ENCODE measurements at places on chromosomes 4 and X.

- H3K27me3 ChIP-seq = no peaks in the 10 kb centered on the region
- H3K4me3 ChIP-seq = no peak overlapping the region
- no peak for DNase-seq
- H3K27ac ChIP-seq = no peak overlapping the region
Measured at GRCh38 chrX:79231662-79232061, 87.2 kb downstream of the GPR174 start.

- no peaks in the 10 kb centered on the region for H3K4me1 ChIP-seq
- no peaks in the 10 kb centered on the region for H3K36me3 ChIP-seq
- H3K27me3 ChIP-seq = no peaks in the 10 kb centered on the region
- no peak overlapping the region for H3K4me3 ChIP-seq
- H3K27ac ChIP-seq = no peak overlapping the region
Measured at GRCh38 chr4:151641167-151641566, 119.6 kb downstream of the GATB start.

DNA sequence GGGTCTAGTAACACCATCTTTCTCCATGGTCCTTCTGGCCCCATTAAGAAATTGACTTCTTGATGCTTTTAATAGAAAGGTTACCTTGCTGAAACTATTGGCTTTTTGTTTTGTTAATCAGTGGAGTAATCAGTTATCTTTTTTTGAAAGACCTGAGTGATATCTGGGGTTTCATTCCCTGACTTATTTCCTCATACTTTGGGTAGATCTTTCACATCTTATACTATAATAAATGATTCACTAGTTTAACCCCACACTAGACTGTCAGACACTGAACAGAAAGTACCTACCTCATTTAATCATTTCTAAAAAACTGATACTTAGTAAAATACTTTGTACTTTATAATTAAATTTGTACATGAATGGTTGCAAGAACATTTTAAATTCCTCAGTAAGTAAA, 1021.1 kb downstream of the STIM2 start:
- H3K4me1 ChIP-seq = no peaks in the 10 kb centered on the region
- no peak overlapping the region for H3K4me3 ChIP-seq
- H3K27ac ChIP-seq = no peak overlapping the region
- no peak for DNase-seq

DNA sequence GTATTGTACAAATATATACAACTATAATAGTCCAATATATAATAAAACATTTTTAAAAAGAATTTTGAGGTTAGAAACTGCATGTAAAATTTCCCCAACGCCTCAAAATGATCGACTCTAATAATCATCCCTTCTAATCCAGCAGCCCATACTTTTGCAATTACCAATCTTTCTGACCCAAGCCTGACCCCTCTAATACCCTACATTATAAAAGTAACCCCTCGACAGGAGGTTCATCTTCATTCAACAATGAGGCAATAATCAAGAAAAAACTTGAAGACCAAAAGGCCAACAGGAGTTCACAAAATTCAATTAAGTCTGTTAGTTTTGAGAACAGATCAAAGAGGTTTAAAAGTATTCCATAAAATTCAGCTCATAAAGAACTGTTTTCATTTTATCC, 393.5 kb downstream of the GPM6A start:
- no peaks in the 10 kb centered on the region for H3K4me1 ChIP-seq
- H3K27ac ChIP-seq = no peak overlapping the region

- no peak overlapping the region for H3K4me3 ChIP-seq
- H3K27me3 ChIP-seq = no peaks in the 10 kb centered on the region
- no peaks in the 10 kb centered on the region for H3K36me3 ChIP-seq
- no peak overlapping the region for H3K27ac ChIP-seq
- DNase-seq = no peak
Measured at GRCh38 chrX:46407753-46408130, 137.5 kb downstream of the ZNF674 start.

GRCh38 chr4:5711479-5712184, 631 bp downstream of the EVC start:
- peaks cover 45% of the 10 kb centered on the region for H3K4me1 ChIP-seq
- peak overlapping the region; percentile 71 for H3K4me3 ChIP-seq
- H3K36me3 ChIP-seq = peaks cover 10% of the 10 kb centered on the region
- peak; percentile 39 for DNase-seq

DNA sequence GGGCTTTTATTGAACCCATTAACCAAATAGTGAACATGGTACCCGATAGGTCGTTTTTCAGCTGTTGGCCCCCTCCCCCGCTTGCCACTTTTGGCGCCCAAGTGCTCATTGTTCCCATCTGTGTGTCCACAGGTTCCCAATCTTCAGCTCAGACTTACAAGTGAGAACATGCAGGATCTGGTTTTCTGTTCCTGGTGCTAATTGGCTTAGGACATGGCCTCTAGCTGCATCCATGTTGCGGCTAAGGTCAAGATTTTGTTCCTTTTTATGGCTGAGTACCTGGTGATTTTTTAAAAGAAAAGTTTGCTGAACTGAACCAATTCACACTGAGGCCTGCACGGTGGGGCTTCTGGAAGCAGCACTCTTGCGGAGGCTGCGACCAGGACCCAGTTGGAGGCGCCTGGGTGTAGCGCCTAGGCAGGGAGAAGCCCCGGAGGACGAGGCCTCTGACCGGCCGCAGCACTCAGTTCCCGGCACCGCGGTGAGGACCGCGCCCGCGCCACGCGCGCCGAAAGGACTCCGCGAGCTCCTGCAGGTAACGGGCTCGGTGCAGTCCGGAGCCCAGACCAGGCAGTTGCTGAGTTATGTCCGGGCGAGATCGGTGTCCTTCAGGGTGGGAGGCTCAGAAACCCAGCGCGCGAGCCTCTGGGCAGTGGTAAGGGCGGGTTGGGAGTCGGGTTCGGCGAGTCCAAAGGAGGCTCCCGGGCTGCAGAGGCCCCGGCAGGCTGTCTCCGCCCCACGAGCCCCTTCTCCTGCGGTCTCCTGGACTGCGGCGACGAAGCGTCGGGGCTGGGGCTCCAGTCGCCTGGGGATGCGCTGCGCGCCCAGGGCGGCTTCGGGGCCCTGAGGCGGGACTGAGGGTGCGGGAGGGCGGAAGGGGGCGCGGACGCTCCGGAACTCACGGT, 15.8 kb upstream of the SLC25A4 start:
- H3K27ac ChIP-seq = peak overlapping the region; percentile 94
- no peaks in the 10 kb centered on the region for H3K36me3 ChIP-seq
- H3K4me3 ChIP-seq = peak overlapping the region; percentile 80
- H3K4me1 ChIP-seq = peaks cover 26% of the 10 kb centered on the region

- H3K27me3 ChIP-seq = no peaks in the 10 kb centered on the region
- no peaks in the 10 kb centered on the region for H3K4me1 ChIP-seq
- no peak overlapping the region for H3K4me3 ChIP-seq
Measured at GRCh38 chr4:34422472-34423175, 1821.7 kb downstream of the ARAP2 start.

DNA sequence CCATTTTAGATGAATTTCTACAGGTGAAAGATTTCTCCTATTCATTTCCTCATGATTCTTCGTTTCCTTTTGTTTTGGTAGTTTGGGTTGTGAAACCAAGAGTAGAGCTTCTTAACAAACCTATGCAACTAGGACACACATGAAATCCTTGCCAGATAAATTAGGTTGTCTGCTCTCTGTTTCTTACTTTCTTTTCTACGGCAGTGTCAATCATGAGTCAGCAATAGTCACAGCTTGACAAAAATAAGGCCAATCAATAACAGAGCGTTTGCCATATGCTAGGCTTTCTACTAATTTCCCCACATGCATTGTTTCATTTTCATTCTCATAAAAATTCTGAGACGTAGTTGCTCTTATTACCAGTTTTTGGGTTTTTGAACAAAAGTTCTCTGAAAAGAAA, 20.3 kb downstream of the CLRN2 start:
- no peaks in the 10 kb centered on the region for H3K4me1 ChIP-seq
- no peak overlapping the region for H3K4me3 ChIP-seq
- no peak overlapping the region for H3K27ac ChIP-seq

DNA sequence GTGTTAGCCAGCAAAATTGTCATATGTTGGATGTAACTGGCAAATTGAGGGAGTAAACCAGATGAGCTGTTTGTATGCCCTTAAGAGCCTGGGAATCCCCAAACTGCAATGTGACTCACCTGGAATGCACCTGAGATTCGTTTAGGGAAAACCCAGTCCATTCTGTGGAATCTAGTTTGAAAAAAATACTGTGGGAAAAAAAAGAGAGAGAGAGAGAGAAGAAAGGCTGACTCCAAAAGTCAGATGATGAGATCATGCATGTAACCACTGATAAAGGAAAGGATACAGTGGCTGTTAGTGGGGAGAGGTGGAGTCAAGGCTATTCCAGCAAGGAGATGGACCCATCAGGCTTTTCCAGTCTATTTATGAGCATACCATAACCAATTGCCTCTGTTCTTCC, 48.5 kb downstream of the SLC9A7 start:
- no peaks in the 10 kb centered on the region for H3K27me3 ChIP-seq
- H3K4me3 ChIP-seq = no peak overlapping the region
- H3K4me1 ChIP-seq = no peaks in the 10 kb centered on the region
- no peaks in the 10 kb centered on the region for H3K36me3 ChIP-seq

DNA sequence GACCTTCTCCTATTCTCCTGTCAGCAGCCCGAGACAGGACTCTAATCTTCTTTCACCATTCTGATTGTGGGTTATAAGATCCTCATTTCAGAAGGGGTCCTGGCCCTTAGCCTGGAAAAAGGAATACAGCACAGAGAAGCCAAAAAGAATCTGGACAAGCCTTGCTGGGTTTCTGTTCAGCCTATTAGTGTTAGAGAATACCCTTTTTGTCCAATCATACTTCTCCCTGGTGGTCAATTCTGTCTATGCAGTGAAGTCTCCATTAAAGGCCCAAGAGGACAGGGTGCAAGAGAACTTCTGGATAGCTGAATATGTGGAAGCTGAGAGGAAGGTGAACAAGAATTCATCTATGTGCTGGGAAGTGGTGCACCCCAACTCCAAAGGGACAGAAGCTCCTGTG, 105.7 kb upstream of the AGA start:
- DNase-seq = no peak
- H3K36me3 ChIP-seq = no peaks in the 10 kb centered on the region
- H3K4me3 ChIP-seq = no peak overlapping the region
- H3K27ac ChIP-seq = no peak overlapping the region

DNA sequence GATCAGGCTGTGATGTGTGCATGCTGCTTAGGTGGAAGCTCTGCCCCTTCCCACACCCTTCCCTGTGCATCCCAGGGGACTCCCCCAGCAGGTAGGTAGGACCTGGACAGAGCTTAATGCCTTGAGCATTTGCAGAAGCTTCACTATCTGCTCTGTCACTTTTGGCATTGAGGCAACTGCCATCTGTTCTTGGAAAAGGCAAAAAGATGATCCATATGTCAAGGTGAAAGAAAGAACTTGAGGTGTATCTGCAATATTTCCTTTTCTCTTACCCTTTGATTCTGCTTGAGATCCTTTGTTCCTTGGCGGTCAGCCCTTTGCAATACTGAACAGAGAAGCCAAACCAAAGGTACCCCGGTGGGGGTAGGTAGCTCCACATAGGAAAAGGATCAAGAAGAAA, 37.1 kb upstream of the TBC1D9 start:
- no peak overlapping the region for H3K4me3 ChIP-seq
- H3K27ac ChIP-seq = no peak overlapping the region
- H3K4me1 ChIP-seq = peaks cover 5% of the 10 kb centered on the region
- no peaks in the 10 kb centered on the region for H3K27me3 ChIP-seq
- H3K36me3 ChIP-seq = no peaks in the 10 kb centered on the region
- no peak for DNase-seq

DNA sequence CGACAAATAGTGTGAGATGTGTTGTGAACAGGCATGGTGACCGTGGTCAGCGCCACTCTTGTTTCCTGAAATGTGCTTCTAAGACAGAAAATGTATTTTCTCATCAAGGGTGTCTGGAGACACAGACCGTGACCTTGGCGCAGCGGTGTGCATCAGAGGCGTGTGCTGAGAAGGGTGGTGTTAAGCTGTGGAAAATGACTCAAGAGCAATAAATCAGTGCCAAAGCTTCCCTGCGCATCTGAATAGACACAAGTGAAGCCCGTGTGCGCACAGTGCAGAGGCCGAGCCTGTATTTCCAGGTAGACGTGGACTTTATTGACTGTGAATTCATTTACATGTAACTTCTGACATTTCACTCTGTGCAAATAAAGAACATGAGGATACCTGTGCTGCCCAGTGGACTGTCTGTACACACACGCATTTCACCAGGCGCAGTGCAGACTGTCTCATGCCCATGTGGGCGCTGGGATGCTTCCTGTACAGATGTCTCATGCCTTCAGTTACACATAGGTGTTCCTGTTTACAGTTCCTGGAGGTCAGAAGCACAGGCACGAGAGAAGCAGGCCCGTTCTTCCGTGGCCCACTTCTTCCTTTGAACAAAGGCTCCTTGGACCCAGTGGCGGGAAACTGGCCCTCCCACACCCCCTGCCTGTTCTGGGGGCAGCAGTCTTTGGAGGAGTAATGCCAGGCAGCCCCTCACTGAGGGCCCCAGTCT, 31.9 kb downstream of the NSG1 start:
- no peaks in the 10 kb centered on the region for H3K4me1 ChIP-seq
- H3K27me3 ChIP-seq = no peaks in the 10 kb centered on the region
- H3K4me3 ChIP-seq = no peak overlapping the region
- DNase-seq = no peak
- peaks cover 75% of the 10 kb centered on the region for H3K36me3 ChIP-seq

DNA sequence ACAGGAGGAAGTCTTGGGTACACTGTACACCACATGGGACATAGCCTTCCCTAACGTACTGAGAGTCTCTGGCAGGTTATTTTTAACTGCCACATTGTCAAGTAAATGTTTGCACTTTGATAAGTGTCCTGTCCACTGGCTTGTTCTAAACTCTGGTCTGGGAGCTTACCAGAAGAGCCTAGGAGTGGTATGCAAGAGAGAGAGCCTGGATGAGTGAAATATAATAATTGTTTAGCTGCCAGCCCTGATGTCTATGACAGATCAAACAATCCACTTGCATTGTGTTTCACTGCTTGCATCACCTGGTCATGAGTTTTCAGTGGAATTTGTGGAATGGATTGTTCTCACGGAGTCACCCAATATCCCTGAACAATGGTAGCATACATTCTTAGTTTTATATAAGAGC, 91.6 kb downstream of the SHROOM3 start:
- H3K27me3 ChIP-seq = no peaks in the 10 kb centered on the region
- peak overlapping the region; percentile 80 for H3K27ac ChIP-seq
- DNase-seq = no peak
- peaks cover 22% of the 10 kb centered on the region for H3K4me1 ChIP-seq
- no peak overlapping the region for H3K4me3 ChIP-seq

DNA sequence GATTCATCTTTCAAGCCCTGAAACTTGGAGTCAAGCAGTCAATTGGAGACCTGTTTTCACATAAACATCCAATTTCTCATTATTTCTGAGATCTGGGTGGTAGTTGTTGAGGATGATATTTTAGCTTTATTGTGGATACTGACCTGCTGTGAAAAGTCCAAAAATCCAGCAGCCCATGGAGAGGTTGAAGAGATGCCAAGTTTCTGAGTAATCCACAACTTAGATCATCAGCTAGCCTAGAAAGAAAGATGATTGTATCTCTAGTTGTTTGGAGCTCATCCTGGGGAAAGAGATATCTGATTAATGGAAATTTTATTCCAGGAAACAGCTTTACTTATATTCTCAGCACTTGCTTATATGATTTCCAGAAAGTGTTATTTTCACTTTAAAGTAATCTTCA, 48.6 kb upstream of the DCX start:
- no peak overlapping the region for H3K4me3 ChIP-seq
- no peaks in the 10 kb centered on the region for H3K36me3 ChIP-seq

- DNase-seq = no peak
- no peaks in the 10 kb centered on the region for H3K4me1 ChIP-seq
- H3K4me3 ChIP-seq = no peak overlapping the region
- no peaks in the 10 kb centered on the region for H3K36me3 ChIP-seq
- H3K27ac ChIP-seq = no peak overlapping the region
Measured at GRCh38 chrX:38172596-38172995, 48.1 kb downstream of the SRPX start.

GRCh38 chrX:15680401-15680800, 15.8 kb upstream of the CLTRN start:
- H3K4me1 ChIP-seq = peaks cover 22% of the 10 kb centered on the region
- H3K27ac ChIP-seq = no peak overlapping the region
- no peak overlapping the region for H3K4me3 ChIP-seq
- DNase-seq = no peak
- no peaks in the 10 kb centered on the region for H3K27me3 ChIP-seq
- H3K36me3 ChIP-seq = no peaks in the 10 kb centered on the region

All from left ventricle myocardium inferior (tissue), 1 donor.